ENCODE measurements at places on chromosomes 7 and 10. TPM values are rescaled to one million over a fixed set of nuclear protein-coding genes. Genes with fewer than 3 reads are reported as not detected.

DNA sequence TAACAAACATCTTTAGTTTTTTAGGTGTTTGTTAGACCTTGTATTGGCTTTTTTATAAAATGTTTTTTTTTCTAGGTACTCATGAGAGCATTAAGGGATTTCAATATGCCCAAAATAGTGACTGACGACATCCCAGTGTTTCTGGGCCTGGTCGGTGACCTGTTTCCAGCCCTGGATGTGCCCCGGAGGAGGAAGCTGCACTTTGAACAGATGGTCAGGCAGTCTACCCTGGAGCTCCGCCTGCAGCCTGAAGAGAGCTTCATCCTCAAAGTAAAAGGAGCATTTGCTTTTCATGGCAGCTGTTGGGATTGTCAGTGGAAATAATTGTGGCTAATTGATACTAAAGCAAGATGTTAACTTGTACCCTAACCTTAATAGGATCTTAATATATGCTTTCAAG, 161.5 kb downstream of the DNAH11 start:
- DNase-seq, result peak; percentile 27

- DNase-seq, result no peak
Measured at GRCh38 chr10:9239298-9239697, 1184.8 kb downstream of the GATA3 start.

The AKR1D1 gene
- 0.28 TPM for total RNA-seq

The GNG11 gene
- total RNA-seq, result 0.86 TPM

DNA sequence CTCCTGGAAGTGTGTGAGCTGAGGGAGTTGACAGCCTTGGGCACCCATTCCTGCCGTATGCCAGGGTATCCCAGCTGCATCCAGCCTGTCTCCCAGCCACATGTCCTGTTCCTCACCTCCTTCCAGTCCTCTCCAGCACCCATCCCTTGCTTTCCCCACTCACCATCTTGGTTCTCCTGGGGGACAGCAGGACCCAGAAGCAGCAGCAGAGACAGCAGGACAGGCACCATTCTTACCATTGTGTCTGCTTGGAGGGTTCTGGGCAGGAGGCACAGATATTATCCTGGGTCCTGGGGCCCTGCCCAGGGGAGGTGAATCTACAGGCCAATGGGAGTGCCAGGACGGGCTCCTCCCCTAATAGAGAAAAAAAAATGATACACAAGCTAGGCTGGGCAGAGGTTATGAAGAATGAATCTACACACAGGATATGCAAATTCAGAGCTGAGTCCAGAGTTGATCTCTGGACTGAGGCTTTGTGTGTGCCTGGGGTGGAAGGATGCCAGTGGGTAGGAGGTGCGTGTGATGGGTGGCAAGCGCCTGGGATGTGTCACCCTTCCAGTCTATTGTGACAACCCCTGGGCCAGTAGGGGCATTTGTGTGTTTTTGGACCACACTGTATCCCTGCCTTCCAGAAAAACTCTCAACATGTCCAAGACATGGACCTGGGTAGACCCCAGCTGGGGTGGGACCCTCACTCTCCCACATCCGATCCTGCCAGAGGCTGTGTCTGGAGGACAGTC, at the start of gene AZGP1:
AZGP1 (minus strand) TSS at position 250 of the 740 bp plus-strand sequence; CDS start at position 239, 11 bp downstream.
- DNase-seq, result no peak

- DNase-seq, result no peak
Measured at GRCh38 chr7:133688483-133689239, 435.8 kb downstream of the EXOC4 start.

- no peak for DNase-seq
Measured at GRCh38 chr10:125795128-125795527, 19.5 kb upstream of the MMP21 start.

The CTAGE6 gene
- total RNA-seq, result 0.07 TPM

- DNase-seq, result no peak
Measured at GRCh38 chr10:15122477-15123030, 25.4 kb downstream of the RPP38 start.

The SBDS gene
- total RNA-seq, result 23.6 TPM

The DENND2A gene
- 23.7 TPM for total RNA-seq

The STRIP2 gene
- total RNA-seq, result 12.5 TPM

DNA sequence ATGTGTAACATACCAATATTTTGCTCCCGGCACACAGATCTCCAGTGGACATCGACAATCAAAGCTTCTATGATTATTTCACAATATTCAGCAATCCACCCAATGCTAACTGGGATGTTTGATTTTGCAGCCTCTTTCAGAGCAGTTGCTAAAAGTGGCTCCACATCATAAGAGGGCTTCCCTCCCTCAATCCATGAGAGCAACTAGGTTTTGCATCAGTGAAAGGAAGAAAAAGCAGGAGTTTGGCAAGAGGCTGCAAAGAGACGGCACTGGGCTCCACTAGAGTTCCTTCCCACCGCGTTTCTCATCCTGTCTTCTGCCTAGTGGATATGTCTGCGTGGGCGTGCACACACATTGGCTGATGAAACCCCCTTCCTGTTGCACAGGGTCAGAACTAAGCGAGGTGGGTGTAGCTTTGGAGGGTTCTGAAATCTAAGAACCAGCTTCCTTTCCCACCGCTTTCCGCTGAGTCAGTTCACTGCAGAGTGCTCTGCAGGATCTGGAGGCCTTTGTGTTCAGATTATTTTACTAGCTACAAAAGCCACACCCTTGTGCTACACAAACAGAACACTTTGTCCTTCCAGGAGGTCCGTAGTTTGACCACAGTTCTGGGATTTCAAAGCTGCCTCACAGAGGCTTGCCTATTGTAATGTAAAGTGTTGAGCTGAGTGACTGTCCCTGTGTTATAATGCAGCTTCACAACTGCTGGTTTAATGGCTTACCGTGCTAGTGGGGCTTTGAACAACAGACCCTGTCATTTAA, 28.1 kb downstream of the ARL4A start:
- peak; percentile 94 for DNase-seq

GRCh38 chr10:123019941-123020703, 11.3 kb downstream of the ACADSB start:
- DNase-seq, result no peak

The METTL27 gene
- total RNA-seq, result 12.0 TPM

The NPSR1 gene
- not detected for total RNA-seq

DNA sequence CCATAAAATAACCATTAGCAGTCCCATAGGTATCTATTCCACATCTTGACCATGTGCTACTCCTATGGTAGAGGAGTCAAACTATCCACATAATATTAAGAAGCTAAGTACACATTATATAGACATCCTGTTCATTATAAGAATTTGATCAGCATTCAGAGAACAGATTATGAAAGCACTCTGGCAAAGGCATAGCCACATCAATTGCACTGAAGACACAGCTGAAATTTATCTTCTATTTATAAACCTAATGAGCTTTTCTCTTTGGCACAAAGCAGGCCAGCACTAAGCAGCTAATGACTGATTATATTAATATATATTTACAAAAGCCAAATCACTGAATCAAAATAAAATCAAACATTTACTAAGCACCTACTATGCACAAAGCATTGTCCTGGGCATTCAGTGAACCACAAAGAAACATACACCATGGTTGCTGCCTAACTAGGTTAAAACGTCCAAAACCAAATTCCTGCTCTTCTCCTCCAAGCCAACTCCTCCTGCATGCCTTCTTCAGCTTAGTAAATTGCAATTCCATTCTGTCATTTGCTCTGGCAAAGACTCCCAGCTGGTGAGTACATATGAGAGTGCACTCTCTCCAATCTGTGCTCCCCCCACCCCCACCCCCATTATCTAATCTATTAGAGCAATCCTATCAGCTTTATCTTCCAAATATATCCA, 122.6 kb upstream of the ASAH2 start:
- DNase-seq, result no peak

The EVX1 gene
- not detected for total RNA-seq

- peak; percentile 67 for DNase-seq
Measured at GRCh38 chr7:23712368-23713284, 2.6 kb downstream of the STK31 start.

- no peak for DNase-seq
Measured at GRCh38 chr10:114648368-114648767, 9.7 kb downstream of the ABLIM1 start.

DNA sequence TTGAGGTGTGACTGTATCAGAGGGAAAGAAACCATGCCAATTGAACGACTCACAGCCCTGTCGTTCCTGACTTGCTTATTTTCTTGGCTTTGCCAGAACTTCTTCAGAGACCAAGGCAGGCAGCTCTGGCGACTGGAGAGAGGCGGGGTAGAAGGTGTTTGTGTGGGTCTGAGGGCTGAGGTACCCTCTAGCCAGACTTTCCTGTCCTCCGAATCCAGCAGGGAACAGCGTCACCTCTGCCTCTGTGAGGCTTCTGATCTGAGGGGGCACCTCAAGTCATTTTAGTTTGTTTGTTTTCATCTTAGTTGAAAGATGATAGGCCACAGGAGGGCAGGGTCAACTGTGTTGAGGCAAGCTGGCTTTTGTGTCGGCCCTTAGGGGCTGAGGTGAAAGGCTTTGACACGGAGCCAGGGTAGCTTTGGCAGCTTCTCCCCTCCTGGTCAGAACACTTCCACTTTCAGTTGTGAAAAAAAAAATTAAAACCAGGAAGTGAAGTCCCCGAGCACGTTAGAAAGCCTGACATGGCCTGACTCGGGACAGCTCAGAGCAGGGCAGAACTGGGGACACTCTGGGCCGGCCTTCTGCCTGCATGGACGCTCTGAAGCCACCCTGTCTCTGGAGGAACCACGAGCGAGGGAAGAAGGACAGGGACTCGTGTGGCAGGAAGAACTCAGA, 1.9 kb downstream of the ACSL5 start:
- DNase-seq, result no peak

The ABCB4 gene
- total RNA-seq, result 0.50 TPM

- no peak for DNase-seq
Measured at GRCh38 chr10:50324046-50324445, 72.7 kb upstream of the ASAH2 start.

DNA sequence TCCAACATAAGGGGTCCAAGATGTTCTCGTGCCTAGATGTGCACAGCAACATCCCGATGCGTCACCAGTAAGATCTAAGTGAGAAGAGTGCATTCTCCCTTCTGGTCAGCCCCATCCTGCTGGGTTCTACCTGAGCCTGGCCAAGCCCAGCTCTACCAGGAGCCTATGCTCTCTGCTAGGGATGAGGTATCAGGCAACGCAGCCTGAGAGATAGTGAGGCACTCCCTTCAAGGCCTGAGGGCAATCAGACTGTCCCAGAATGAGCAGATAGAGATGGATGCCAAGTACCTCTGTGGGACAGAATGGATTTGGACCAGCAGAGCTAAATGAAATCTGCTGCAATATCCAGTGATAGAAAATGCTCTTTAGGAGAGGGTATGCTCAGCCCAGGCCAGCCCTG, 26.7 kb downstream of the DDC start:
- no peak for DNase-seq

DNA sequence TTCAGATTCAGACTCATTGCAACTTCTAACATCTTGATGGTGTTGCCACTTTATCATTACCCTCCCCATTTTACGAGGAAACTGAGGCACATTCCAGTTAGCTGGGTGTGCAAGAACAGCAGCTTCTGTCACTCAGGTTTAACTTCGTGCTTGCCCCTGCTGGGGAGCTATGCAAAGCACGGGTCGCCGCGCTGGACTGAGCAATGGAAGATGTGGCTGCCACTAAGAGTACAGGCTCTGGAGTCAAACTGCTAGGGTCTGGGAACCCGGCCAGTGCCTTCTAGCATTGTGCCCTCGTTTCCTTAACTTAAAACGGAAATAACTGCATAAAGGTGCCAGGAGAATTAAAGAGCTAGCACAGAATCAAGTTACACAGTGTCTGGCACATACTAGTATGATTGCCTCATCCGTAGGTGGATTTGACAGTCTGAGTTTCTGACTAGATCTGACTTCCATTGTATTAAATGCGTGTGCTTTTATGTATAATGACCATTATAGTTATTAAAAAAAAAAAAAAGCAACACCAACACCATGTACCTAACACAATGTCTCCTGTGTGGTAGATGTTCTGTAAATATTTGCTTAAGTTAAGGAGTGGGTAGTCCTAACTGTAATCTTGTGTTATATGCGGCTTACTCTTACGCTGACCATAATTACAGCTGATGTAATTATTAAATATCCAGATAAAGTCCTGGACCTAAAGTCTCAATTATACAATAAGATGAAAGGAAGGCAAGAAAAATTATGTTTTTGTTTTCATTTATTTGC, 842 bp downstream of the ZNF22 start:
- peak; percentile 63 for DNase-seq

GRCh38 chr10:48590945-48591344, 13.9 kb downstream of the ARHGAP22 start:
- no peak for DNase-seq

DNA sequence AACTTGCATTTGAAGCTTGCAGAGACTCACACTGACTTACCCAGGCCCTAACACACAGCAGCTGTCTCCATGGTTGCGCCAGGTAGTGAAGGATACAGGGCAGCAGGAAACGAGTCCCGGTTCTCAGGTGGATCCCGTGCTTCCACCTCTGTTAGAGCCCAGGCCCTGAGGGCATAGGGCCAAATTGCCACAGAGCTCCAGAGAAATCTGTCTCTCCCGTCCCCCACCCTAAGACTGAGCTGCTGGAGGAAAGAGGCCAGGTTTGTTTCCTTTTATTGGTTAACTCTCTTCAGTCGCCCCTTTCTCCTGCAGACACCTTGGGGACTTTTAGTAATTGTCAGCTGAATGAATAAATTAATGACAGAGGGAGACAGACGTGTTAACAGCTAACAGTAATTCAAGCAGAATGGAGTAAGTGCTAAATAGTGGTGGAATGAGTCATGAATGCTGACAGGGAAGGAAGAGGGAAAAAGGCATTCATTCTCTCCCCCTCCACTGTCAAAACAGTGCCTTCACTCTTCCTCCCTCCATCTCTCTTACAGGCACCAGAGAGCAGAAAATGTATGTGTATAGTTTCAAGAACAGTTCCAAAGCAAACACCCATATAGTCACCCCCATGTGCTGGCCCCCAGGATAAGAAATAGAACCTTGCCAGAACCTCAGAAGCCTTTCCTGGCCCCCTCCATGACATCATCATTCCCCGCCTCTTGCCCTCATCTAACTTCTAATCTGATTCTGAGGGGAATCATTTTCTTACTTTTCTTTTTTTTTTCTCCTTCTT, 16.8 kb upstream of the DLG5 start:
- DNase-seq, result no peak

GRCh38 chr7:130369110-130369711, 11.1 kb upstream of the CPA1 start:
- DNase-seq, result no peak

GRCh38 chr7:70925411-70926115, 206.4 kb upstream of the GALNT17 start:
- peak; percentile 81 for DNase-seq

The MRLN gene
- total RNA-seq, result not detected

The C10orf53 gene
- not detected for total RNA-seq

DNA sequence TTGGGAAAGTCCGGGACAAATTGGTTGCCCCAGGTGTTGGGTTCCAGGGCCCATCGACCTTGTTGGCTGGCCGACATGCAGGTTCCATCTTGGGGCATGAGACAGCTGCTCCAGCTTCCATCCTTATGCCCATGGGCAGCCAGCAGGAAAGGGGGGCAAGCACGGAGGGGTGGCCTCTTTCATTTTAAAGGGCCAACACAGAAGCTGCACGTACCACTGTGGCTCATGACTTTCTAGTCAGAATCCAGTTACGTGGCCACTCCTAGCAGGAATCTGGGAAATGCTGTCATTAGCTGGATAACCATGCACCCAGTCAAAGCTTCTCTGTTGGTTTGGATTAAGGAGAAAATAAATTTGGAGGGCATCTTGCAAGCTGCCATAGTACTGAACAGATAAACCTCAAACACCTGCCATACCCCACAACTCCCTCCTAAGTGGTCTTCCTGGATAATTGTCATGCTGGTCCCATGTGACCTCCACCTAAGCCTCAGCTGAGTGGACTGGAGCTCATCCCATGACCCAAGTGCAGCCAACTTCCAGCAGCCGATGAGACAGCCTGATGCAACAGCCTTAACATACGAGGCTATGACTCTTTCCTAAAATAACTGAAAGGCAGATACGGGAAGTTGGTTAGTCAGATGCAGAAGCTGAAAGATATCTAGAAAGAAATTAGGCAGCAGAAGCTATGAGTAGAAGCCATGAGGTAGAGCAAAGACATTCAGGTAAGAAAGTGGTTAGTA, 21.4 kb upstream of the GSDME start:
- DNase-seq, result no peak

All from neural progenitor cell (in vitro differentiated cells).